Stimulated activated CD8-positive, alpha-beta memory T cell treated with anti-CD3 and anti-CD28 coated beads, Interleukin-4, amount 100 ng/mL, for 1 hour (primary cell): ENCODE measurements at places on chromosomes 4 and X.

GRCh38 chr4:76090241-76090691 is 15.8 kb downstream of the ART3 start:
- DNase-seq, result no peak

GRCh38 chr4:185634066-185634652 is 98.9 kb upstream of the PDLIM3 start:
- DNase-seq, result no peak

- no peak for DNase-seq
These were observed 211.1 kb upstream of the NUDT6 start for GRCh38 chr4:123133397-123134050.

- no peak for DNase-seq
These were observed 347.3 kb downstream of the SPRY1 start for GRCh38 chr4:123743848-123744247.

GRCh38 chrX:40265936-40266335 is 168.2 kb upstream of the BCOR start:
- DNase-seq, result no peak

- no peak for DNase-seq
These were observed 37.1 kb downstream of the HEPH start for GRCh38 chrX:66200855-66201795.

DNA sequence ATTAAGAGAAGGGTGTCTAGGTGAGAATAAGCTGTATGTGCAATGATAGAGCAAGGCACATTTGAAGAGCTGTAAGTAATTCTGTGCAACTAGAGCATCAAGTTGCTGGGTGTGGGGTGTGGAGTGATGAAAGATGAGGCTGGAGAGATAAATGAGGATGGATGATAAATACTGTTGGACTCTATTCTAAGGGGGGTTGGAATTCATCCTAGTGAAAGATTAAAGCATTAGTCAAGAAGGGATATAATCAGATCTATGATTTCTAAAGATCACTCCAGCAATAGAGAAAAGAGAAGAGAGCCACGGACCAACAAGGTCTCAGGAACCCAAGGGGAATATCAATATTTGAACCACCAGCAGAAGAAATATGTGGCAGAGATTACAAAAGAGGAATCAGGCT is 415.0 kb upstream of the RPS6KA3 start:
- no peak for DNase-seq

- no peak for DNase-seq
These were observed 17.2 kb upstream of the POLA1 start for GRCh38 chrX:24676403-24677024.

GRCh38 chr4:53682196-53682595 is 90.9 kb upstream of the LNX1 start:
- no peak for DNase-seq

DNA sequence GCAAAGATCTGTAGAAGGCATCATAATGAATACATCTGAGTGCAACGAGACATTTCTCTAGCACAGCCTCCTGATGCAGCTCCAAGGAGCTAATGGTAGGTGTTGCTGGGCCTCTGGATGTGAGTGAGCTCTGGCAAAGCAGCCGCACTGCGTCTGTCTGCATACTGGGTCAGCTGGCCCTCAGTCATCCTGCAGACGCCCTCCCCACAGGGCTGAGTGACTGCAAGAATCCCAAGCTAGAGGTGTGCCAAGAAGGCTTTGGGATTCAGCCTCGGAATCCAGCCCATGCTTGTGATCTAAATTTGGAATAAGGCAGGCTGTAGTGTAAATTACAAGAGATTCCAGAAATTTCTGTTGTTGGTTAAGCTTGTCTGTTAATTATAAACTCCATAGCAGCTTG is 18.5 kb downstream of the HERC3 start:
- DNase-seq, result no peak

DNA sequence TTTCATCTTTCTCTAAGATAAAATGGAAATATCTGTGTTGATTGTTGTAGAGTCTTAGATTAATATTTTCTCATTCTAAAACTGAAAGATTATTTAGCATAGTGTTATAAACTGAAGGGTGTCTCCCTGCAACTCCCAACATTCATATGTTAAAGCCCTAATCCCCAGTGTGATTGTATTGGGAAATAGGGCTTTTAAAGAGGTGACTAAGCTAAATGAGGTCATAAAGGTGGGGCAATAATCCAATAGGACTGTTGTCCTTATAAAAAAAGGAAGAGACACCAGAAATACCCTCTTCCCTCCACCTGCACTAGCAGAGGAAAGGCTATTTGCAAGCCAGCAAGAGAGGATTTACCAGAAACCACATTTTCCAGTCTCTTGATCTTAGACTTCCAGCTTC is 1626.4 kb downstream of the C4orf33 start:
- no peak for DNase-seq

- DNase-seq, result no peak
These were observed 100.6 kb downstream of the NHS start for GRCh38 chrX:17475449-17476217.

GRCh38 chr4:143515905-143516304 is 2.4 kb downstream of the SMARCA5 start:
- no peak for DNase-seq

GRCh38 chr4:73976716-73977115 is 5.1 kb downstream of the PF4 start:
- no peak for DNase-seq

DNA sequence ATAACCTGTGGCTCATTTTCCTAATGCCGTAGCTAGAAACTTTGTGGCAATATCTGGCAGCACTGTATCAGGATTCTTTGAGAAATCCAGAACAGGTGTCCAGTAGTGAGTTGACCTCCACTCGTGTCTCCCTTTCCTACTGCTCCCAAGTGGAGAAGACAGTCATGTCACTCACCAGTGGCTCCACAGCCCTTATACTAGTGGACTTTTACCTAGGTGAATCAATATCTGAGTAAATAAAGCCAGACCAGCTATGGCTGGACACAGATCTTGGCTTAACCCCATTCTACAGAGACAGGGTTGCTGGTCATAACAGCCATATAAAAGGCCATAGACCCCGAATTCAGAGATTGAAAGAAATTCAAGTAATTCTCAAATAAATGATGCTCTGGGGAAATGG is 46.5 kb upstream of the SHROOM4 start:
- DNase-seq, result no peak

GRCh38 chr4:81756042-81756441 is 284.3 kb upstream of the RASGEF1B start:
- DNase-seq, result no peak

DNA sequence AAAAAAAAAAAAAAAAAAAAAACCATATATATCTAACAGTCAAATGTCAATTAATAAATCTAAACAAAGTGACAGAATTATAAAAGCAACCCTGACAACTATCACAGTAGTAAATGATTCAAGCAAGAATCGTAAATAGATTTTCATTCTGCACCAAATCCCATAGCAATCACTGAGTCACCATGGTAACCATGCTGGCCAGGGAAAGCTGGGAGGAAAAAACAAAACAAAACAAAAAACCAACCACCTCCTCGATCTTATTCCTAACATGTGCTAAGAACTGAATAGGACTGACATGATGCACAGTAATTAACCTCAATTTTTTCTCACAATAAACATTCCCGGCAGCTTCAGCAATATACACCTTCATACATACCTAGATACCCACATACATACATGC is 30.6 kb upstream of the RAB40A start:
- DNase-seq, result no peak

GRCh38 chr4:55733932-55734331 is 85.7 kb upstream of the EXOC1L start:
- DNase-seq, result no peak

GRCh38 chrX:151801980-151802379 is 67.4 kb downstream of the CNGA2 start:
- DNase-seq, result no peak

GRCh38 chr4:88955580-88956380 is 101.2 kb downstream of the FAM13A start:
- no peak for DNase-seq

GRCh38 chr4:3440979-3441500 is 728 bp upstream of the HGFAC start:
- no peak for DNase-seq

DNA sequence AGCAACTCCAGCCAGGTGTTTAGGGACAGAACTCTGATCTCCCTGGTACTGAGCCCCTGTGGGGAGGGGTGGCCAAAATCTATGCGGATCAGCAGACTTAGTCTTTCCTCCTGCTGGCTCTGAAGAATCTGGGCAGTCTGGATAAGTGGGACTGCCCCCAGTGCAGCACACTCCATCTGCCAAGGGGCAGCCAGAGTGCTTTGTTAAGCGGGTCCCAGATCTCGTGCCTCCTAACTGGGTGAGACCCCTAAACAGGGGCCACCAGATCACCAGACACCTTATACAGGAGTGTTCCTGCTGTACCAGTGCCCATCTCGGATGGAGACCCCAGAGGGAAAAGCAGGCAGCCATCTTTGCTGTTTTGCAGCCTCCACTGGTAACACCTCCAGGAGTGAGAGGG is 81.5 kb upstream of the IL13RA2 start:
- DNase-seq, result no peak

DNA sequence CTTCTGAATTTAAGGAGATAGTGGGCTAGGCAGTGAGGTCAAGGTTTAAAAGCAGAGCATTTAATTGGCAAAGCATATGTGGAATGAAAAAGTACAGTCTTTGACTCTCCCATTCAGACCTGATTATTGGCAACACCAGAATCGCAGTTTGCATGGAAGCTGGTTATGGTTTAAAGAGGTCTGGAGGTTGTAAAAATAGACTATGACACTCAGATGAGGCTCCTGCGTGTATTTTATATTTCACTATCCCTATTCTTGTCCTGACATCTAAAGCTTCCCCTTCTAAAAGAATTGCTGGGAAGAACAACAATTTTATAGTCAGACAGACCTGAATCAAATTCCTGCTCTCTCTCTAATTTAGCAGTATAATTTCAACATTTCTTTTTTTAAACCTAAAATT is 302.9 kb downstream of the PCDH7 start:
- DNase-seq, result no peak

- DNase-seq, result no peak
These were observed 50.4 kb upstream of the KLHL8 start for GRCh38 chr4:87270825-87271224.

- no peak for DNase-seq
These were observed 216.2 kb downstream of the HS6ST2 start for GRCh38 chrX:132742246-132742645.

- no peak for DNase-seq
These were observed 44.9 kb downstream of the JADE1 start for GRCh38 chr4:128854433-128854832.

DNA sequence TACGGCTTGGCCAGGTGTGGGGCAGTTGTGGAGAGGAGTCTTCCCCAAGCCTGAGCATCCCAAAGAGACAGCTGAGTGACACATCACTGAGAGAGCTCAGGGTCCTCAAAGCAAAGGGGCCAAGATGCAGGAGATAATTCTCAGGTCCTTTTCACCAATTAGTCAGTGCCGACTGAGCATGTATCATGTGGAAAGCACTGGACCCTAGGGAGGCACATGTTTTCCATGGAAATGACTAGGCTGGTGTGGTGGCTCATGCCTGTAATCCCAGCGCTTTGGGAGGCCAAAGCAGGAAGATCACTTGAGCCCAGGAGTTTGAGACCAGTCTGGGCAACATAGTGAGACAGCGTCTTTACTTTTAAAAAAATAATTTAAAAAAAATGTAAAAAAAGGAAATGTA is 67.3 kb upstream of the PRPS1 start:
- DNase-seq, result no peak

GRCh38 chrX:2628751-2629315 is 62.3 kb upstream of the CD99 start:
- no peak for DNase-seq

DNA sequence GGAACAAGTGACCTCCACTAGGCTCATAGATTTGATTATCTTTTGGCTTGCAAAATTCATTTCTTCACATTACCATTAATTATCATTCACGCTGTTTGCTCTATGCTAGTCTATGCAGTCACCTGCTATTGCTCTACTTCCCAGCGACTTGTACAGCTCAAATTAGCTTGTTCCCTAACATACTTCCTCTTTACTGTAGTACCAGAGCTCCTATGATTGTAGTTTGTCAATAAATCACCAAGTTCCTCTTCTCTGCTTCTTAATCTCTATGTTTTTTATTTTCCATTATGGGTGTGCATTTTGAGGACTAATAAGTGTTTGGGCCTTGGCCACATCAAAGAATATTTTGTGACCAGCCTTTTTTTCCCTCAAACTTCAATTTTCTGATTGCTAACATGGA is 6.2 kb upstream of the GSPT2 start:
- no peak for DNase-seq

DNA sequence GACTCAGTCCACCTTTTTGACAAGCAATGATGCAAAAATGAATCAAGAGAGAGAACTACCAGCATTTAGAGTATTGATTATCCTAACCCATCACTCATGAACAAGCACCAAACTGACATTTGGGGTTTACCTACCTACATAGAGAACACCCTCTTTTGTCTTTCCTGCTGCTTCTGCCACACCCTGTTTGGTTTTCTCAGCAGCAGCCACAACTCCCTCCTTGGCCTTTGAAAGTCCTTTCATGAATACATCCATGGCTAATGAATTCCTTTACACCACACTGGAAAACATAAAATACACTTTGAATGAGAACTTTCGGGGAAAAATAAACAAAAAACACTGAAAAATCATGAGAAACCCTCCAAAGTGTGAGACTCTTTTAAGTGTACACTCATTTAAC is 1.5 kb downstream of the SNCA start:
- DNase-seq, result no peak

DNA sequence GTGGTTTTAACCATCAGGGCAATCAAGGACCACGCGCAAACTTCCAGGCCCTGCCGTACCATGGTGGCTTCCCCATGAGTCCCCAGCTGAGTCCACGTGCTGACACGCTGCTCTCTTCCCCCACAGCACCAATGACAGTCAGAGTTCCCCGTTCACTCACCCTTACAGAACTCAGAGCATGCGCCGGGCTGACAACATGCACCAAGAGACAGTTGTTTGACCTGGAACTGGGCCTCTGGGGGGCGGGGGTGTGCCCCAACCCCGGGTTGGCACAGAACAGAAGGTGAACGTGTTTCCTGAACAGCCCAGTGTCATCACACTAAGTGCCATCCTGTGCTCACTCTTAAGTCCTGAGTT is 29.4 kb downstream of the IRF2 start:
- no peak for DNase-seq

DNA sequence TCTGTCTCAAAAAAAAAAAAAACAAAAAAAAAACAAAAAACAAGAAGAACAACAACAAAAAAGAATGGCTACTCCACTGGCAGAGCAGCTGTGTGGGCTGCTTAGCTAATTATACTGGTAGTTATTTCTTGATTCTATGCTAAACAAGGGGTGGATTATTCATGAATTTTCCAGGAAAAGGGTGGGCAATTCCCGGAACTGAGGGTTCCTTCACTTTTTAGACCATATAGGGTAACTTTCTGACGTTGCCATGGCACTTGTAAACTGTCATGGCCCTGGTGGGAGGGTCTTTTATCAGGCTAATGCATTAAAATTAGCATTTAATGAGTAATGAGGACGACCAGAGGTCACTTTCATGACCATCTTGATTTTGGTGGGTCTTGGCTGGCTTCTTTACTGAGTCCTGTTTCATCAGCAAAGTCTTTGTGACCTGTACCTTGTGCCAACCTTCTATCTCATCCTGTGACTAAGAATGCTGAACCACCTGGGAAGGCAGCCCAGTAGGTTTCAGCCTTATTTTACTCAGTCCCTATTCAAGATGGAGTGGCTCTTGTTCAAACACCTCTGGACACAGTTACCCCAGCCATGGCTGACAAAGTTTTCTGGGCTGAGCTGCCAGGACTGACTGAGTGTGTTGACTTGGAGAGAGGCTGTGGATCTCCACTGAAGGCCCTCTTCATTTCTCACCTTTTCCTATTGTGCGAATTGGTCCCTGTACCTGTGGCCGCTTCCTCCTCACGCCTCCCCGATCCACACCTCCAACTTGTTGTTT is 1.3 kb upstream of the OCIAD2 start:
- no peak for DNase-seq

- no peak for DNase-seq
These were observed 278.3 kb downstream of the PCDH18 start for GRCh38 chr4:137253949-137254348.
